RKO (cell line): ENCODE measurements at places on chromosomes 7 and 10.

- no peak for DNase-seq
Observed at GRCh38 chr10:94428766-94429707, 26.7 kb downstream of the TBC1D12 start.

- peak; percentile 98 for DNase-seq
Observed at GRCh38 chr10:13712837-13713581, 126.2 kb downstream of the PRPF18 start.

DNA sequence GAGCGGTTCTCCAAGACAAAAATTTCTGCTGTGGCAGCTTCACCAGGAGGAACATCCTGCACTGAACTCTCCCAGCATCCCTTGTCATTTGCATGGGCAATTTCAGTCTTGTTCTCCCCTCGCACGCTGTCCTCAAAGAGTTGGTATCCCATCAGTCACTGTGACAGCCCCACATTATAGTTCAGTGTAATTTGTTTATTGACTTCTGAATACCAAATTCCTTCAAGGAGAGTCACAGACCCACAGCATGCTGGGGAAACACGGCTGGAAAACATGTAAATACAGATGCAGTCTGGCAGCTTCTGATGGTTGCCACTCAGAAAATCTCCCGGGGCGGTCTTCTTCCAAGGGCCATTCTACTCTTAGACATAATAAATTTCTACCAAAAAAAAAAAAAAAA is 151.0 kb upstream of the NEBL start:
- DNase-seq = no peak

- DNase-seq = no peak
Observed at GRCh38 chr7:713139-713457, 13.4 kb upstream of the DNAAF5 start.

DNA sequence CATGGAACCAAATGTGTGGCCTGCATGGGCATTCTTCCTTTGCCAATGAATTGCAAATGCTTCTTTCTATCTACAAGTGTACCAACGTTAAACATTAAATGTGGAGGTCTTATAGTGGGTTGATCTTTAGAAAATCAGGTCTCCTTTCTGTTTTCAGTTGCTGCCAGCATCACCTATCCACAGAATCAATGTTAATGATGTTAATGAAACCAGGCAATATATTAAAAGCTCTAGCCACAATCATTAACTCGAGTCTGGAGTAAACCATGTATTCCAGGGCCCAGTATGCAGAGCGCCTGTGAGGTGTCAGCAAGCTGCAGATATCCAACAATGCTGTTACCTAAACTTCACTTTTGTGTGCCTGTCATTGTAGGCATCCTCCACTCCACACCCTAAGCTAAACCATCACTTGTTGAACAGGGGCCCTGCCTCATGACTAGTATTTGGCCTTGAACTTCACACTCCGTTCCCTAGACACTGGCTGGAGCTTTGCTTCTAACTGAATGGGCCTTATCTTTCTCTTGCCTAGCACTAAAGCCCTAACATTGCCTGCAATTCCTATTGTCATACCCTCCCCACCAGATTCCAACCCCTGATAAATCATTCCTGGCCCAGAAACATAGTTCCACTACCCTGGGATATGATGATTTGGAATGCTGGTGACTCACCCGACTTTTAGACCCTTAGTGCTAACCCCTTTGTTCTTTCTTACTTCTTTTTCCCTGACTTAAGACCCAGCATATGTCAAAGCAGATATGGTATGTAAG is 24.3 kb upstream of the ITGB8 start:
- no peak for DNase-seq

DNA sequence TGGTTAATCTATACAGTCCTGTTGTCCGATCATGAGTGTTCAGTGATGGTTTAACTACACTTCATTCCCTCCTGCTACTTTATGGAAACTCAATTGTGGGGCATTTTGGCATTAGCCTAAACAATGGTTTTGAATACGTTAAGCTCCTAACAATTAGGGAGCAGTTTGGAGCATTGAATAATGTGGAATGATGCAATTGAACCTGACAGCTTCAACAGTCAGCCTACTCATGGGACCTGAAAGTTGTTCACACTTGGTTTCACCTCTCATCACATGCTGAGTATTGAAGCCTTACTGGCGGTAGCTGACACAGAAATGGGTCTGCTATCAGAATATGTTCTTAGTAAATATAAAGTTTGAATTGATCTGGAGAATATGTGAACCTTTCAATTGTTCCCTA is 186.1 kb downstream of the MLLT10 start:
- no peak for DNase-seq

DNA sequence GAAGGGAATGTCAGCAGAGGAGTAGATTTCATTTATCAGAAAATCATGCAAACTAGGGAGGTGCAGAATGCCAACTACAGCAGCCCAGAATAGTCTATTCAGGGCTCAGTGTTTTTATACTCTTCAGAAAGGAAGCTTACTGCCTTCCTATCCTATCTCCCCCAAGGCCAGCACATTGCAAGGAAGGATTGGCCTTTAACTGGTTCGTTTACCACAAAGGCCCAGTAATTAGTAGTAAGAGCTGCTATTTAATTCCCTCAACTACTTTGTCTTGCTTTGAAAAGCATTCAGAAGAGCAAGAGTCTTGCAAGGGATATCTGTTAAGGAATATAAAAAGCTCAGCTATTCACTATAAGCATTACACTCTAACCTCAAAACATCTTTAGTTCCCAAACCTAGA is 86.4 kb upstream of the RNF148 start:
- no peak for DNase-seq

DNA sequence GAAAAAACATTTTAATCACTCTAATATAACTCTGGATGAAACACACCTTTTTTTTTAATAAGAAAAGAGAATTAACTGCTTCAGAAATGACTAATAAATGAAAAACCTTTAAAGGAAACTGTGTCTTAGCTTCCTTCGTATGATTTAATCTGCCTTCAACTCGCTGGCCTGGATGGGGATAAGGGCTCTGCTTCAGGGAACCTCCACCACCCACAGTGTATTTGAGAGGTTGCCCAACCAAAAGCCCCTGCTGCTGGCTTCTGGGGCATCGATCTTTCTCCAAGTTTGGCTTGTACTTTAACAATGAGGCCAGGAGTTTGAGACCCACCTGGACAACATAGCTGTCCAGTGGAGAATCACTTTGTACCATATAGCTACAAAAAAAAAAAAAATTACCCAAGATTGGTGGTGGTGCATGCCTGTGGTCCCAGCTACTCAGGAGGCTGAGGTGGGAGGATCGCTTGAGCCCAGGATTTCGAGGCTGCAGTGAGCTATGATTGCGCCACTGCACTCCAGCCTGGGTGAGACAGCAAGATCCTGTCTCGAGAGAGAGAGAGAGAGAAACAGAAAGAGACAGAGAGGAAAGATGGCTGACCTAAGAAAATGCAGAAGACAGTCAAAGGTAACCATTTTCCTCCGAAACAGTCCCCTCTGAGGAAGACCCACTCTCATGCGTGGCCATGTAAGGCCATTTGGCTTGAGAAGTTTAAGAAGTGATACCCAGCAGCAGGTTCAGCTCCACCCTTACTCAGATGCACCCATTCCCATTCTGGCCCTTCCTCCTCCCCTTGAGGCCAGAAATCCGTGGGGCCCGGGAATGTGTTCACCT is 13.6 kb upstream of the LIMK1 start:
- no peak for DNase-seq

- DNase-seq = no peak
Observed at GRCh38 chr10:30456266-30456665, 22.3 kb downstream of the MAP3K8 start.
